Hematopoietic multipotent progenitor cell treated with erythropoietin and hydrocortisone succinate and interleukin-3 and kit ligand, for 4 days (in vitro differentiated cells): ENCODE measurements at places on chromosomes 13 and 19.

GRCh38 chr13:35478271-35479037, 2.0 kb upstream of the MAB21L1 start:
- DNase-seq: peak; percentile 18

GRCh38 chr19:56595548-56595899, 422 bp downstream of the ZNF71 start:
- DNase-seq: no peak

GRCh38 chr19:38773469-38774177, at the start of gene LGALS7:
LGALS7 (minus strand) TSS chr19:38773517; CDS start chr19:38773492, 25 bp downstream.
- no peak for DNase-seq

DNA sequence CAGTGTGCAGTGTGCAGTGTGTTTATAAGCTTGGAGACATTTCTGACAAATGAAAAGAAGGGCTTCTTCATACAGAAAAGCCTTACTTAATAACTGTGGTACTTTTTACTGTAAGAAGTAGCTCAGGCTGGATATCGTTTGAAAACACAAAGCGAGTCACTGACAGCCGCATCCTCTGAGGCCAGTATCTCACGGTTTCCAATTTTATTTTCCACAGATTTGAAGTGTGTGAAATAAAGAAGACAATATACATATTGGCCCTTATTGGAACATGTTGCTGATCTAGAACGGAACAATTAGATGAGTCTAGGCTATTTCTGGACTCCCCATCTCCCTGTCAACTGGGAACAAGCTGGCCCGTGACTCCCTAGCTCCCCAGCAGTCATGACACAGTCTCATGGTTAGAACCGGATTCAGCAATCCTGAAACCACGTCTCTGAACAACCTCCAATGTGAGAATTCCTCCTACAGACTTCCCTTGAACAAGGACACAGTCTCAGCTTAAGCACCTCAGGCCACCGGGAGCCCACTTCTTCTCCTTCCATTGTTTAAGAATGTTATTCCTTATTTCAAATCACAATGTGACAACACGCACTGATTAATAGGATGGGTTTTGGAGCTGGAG, 484.5 kb downstream of the COG6 start:
- no peak for DNase-seq

DNA sequence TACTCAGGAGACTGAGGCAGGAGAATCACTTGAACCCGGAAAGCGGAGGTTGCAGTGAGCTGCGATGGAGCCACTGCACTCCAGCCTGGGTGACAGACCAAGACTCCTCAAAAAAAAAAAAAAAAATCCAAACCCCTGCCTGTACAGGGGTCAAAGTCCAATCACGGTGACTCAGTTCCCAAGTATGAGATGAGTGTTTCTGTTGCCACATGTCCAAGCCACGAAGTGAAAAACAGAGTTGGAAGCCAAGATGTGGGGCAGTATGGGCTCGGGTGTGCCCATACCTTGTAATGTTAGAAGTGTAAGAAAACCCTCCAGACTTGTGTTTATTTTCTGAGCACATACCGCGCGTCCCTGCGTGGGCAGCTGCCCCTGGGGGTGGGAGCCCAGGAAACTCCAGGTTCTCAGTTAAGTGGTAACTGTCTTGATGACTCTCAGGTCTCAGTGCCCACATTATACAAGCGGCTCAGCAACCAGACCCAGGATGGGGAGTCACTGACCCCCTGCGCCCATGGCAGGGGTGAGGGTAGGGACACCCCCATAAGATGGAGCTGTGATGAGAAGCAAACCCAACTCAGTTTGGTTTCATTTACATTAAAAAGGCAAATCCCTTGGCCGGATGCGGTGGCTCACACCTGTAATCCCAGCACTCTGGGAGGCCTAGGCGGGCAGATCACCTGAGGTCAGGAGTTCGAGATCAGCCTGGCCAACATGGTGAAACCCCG, 1.2 kb upstream of the GPX4 start:
- DNase-seq: no peak

DNA sequence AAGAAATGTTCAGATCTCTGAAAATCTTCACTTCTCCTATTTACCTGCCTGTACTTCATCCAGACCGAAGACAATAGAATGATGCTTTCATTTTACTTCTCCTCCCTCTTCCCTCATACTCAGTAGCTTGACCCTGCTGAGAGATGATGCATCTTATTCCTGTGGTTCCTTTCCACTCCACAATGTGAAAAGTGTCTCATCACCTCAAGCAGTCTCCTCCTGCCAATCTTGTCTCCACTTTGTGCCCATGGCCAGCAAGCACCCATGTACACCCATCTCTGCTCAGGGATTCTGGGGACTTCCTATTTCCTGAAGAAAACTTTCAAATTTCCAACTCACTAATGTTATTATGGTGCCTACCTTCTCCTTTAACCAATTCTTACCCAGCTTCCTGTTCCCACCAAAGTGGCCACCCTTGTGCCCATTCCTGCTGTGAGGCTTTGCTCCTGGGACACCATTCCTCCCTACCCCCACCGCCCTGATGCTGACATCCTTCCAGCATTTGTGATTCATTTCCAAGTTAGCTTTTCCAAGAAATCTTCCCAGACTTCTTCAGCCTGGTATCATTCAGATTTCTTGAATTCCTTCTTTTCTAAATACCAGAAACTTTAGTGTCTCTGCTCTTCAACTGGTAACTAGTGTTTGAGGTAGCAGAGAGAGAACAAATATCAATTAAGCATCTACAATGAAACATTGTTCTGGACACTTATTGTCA, 212.5 kb downstream of the POSTN start:
- no peak for DNase-seq

GRCh38 chr13:110518571-110518970, 43.0 kb downstream of the RAB20 start:
- DNase-seq: no peak

DNA sequence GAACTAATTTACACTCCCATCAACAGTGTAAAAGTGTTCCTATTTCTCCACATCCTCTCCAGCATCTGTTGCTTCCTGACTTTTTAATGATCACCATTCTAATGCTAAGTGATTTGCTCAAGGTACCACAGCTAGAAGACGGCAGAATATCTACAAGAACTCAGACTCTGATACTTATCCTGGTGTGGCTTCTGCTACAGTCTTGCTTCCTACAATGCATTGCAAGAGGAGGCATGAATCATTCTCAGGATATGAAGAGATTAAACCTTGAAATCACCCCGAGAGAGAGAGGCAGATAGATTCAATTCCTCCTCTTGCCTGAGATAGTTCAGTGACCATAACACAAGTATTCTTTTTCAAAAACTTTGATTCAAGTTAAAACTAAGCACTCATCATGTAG, 306.4 kb downstream of the TBC1D4 start:
- no peak for DNase-seq

- no peak for DNase-seq
Measured at GRCh38 chr13:112079696-112080095, 12.7 kb downstream of the SOX1 start.

- DNase-seq: no peak
Measured at GRCh38 chr13:24233351-24233901, 72.9 kb downstream of the SPATA13 start.

- peak; percentile 40 for DNase-seq
Measured at GRCh38 chr13:33213797-33214196, 71.8 kb downstream of the STARD13 start.

GRCh38 chr19:31167690-31168089, 181.5 kb downstream of the TSHZ3 start:
- peak; percentile 5 for DNase-seq

DNA sequence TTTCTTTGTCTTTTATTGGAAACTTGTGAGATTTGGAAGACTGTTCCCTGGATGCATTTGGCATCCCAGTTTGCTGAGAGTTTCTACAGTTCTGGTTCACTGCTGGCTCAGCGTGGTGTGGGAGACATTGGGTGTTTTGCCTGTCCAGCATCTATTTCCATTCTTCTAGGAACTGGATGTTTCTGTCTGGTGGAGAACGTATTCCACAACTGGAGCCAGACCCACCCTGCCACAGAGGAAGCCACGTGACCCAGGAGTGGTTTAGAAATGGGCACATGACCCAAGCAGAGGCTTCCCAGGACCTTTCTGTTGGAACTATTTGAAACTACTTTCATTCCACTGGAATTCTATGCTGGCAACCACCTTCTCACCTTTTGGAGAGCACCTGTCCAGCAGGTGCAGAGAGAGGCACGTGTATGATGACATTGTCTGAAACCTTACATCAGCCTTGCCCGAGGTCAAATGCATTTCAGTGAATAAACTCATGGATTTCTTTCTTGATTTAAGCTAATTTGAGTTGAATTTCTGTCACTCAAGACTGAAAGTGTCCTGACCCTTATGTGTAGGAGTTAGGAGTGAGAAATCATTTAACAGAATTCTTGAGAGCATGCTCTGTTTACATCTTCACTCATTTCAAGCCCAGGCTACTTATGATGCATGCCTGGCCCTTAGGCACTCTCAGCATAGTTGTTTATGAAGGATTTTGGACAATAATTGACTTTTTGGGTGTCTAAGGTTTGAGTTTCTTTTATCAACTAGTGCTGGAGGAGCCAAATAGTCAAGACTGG, 121.8 kb downstream of the AKAP11 start:
- DNase-seq: no peak

DNA sequence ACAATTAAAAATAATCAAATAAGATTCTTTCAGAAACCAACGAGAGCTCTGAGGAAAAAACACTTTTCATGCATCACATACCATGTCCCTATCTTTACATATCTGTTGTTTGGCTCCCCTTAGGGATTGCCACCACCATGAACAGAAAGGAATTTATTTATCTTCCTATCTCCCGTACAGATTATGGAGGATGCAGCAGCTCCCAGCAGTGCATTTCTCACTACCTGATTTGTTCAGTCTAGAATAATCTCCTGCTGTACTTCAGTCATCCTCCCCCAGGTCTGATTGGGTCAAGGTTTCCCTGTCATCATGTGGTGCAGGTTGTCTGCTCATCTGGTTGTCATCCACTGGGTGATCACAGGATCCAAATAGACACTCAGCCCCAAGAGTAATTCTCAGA, 451.3 kb downstream of the OXGR1 start:
- DNase-seq: no peak

DNA sequence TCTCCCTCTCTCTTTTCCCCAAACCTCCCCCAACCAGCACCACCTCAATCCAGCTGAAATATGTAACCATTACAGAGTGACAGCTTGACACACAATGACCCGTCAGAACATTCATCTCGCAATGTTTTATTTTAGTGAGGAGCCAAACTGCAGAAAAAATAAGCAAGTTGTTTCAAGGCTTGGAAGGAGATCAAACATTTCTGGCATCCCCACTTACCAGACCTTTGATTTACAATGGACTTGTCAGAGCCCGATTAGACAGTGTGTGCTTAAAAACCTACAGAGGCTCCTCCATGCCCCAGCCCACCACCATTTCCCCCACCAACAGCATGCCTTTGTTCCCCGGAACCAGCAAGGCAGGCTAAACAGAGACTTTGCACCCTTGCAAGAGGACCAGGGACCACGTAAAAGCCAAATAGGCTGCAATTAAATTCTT, 382.8 kb upstream of the ZNF507 start:
- DNase-seq: no peak

- DNase-seq: no peak
Measured at GRCh38 chr13:96730676-96731075, 263.6 kb downstream of the OXGR1 start.

GRCh38 chr19:588093-588740, 1.5 kb upstream of the HCN2 start:
- DNase-seq: peak; percentile 94

GRCh38 chr13:52903320-52903719, 54.9 kb upstream of the PCDH8 start:
- DNase-seq: no peak

DNA sequence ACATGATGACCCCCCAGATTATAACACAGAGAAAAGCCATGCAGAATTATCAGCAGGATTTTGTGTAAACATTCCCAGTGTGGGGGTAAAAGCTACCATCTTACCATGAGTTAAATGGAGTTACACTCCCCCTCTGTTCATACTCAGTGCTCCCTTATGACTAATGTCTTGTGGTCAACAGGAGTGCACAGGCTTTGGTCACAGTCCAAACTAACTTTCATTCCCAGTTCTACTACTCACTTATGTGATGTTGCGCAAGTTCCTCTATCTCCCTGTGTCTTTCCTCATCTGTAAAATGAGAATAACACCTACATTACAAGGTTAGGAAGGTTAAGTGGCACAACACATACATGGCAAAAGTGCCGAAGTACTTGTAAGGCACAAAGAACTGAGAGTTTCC, 277.9 kb downstream of the RBM26 start:
- no peak for DNase-seq

DNA sequence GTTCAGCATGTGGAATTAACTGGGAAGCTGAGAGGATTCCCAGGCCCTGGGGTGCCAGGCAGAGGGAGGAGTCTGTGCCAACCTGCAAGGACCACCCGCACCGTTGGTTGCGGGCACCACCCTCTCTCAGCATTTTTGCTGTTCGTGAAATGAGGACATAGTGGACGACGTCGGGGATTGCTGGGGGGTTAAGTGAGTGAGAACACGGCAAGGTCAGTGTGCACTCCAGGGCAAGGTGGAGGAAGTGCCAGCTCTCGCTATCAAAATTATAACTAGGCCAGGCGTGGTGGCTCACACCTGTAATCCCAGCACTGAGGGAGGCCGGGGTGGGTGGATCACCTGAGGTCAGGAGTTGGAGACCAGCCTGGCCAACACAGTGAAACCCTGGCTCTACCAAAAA, 2.2 kb downstream of the FXYD3 start:
- no peak for DNase-seq

GRCh38 chr13:97388373-97388772, 45.6 kb upstream of the RAP2A start:
- DNase-seq: peak; percentile 38

- no peak for DNase-seq
Measured at GRCh38 chr13:97727991-97728390, 225.5 kb upstream of the IPO5 start.
